ENCODE measurements at places on chromosomes 12 and 14.

GRCh38 chr12:45978108-45978507, 12.3 kb downstream of the SCAF11 start:
- no peak for DNase-seq

GRCh38 chr14:57199921-57200320, 68.8 kb downstream of the EXOC5 start:
- no peak for DNase-seq

DNA sequence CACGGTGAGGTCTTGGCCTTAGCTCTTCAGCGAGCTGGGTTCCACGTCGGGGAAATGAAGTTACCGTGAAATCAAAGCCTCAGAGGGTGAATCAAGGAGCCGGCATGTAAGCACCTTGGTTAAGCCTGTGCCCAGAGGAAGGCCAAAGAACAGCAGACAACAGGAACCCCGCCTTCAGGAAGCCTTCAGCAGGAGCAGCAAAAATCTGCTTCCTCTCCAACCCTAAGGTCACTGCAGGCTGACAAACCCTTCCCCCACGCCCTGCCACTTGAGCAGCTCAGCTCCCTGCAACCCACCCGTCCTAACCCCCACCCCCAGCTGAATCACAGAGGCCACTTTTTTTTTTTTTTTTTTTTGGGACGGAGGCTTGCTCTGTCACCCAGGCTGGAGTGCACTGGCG, 72.9 kb upstream of the LTA4H start:
- DNase-seq, result peak; percentile 52

DNA sequence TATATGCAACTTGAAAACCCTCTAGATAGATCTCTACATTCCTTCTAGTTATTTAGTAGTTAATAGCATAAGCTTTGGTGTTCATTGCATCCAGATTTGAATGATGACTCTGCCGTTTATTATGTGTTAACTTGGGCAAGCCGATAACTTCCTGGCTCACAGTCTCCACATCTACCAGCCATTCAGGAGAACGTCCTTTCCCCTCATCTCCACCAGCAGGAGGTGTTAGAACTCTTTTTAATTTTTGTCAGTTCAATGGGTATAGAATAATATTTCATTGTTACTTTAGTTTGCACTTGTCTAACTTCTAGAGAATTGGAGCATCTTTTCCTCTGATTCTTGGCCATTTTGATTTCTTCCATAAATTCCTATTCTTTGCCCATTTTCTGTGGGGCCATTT, 30.0 kb upstream of the WSCD2 start:
- no peak for DNase-seq

- no peak for DNase-seq
Measured at GRCh38 chr14:33062476-33062875, 123.8 kb downstream of the NPAS3 start.
